Dermis blood vessel endothelial cell (primary cell): ENCODE measurements at places on chromosomes 12 and 14. TPM values are rescaled to one million over a fixed set of nuclear protein-coding genes. Genes with fewer than 3 reads are reported as not detected.

LALBA gene
- total RNA-seq, result not detected in 2 replicates

DNA sequence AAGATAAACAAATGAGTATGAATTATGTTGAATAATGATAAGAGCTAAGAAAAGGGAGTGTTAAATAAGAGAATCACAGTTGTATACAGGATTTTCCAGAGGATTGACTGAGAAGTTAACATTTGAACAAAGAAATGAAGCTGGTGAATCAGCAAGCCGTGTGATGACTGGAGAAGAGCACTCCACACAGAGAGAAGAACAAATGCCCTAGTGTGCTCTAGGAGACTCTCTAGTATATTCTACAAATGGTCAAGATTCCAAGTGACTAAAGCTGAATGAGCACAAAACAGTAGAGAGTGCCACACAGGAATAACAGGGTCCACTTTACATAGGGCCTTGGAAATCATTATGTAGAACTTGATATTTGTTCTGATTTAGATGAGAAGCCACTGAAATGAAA lies 587.1 kb upstream of the ATXN7L3B start:
- no peak for DNase-seq

ETFBKMT gene
- 3.2 and 3.6 TPM in 2 replicates for total RNA-seq

- no peak for DNase-seq
Observed at GRCh38 chr14:99660006-99660566, 15.2 kb downstream of the HHIPL1 start.

GRCh38 chr12:6550294-6551062 lies 5.4 kb downstream of the IFFO1 start:
- DNase-seq, result no peak

CCDC198 gene
- 0.14 and 0.51 TPM in 2 replicates for total RNA-seq

DNA sequence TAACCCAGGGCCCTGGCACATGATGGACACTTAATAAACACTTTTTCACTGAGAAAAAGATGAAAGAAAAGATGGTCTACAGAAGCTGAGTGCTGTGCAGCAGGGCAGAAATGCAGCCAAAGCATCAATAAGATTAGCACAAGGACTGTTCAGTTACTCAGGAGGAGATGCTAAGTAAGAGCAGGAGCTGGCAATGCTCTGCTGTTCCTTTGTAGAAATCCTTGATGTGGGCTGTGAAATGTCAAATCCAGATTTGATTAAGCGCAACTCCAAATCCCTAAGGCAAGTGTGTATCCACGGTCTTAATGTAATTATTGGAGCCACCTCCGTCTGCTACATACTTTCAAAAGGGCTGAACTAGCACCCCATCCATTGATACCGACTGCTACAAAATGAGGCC lies 151.8 kb upstream of the BTG1 start:
- DNase-seq, result no peak

- no peak for DNase-seq
Observed at GRCh38 chr12:103751171-103751570, 89.9 kb downstream of the NT5DC3 start.

DNA sequence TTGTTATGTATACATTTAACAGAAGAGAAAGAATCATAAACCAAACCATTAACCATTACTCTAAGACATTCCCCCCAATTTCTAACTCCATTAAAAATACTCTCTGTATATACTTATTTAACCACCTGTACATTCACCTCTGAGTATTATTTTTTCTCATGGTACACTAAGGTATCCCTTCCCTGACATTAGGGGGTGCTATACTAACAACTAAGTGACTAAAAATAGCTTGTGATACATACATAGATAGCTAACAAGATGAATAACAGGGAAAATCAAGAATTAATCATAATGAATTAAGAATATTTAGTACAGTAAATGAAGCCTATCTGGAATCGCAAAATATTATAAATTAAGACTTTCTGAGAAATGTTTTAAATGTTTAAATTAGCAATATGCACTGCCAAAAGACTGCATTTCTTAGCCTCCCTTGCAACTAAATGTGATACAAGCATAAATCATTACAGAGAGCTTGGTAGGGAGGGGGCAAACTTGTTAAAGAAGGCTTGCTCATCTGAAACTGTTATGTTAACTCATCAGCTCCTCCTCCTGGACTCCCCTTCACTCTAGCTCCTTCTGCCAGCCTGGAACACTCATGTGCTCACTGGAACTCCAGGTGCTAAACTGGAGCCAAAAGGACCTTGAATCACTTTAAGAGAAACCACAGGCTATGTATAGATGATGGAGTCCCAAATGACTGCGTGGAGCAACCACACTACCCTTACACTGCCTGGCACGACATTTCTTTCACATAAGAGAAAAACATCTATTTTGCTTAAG lies 14.9 kb downstream of the C2CD5 start:
- peak; percentile 49 for DNase-seq

- no peak for DNase-seq
Observed at GRCh38 chr12:106341086-106341877, 16.3 kb upstream of the POLR3B start.

GRCh38 chr12:2391740-2392331 lies 339.0 kb downstream of the CACNA1C start:
- DNase-seq, result no peak

- no peak for DNase-seq
Observed at GRCh38 chr12:76836633-76837032, 42.2 kb downstream of the CSRP2 start.

DNA sequence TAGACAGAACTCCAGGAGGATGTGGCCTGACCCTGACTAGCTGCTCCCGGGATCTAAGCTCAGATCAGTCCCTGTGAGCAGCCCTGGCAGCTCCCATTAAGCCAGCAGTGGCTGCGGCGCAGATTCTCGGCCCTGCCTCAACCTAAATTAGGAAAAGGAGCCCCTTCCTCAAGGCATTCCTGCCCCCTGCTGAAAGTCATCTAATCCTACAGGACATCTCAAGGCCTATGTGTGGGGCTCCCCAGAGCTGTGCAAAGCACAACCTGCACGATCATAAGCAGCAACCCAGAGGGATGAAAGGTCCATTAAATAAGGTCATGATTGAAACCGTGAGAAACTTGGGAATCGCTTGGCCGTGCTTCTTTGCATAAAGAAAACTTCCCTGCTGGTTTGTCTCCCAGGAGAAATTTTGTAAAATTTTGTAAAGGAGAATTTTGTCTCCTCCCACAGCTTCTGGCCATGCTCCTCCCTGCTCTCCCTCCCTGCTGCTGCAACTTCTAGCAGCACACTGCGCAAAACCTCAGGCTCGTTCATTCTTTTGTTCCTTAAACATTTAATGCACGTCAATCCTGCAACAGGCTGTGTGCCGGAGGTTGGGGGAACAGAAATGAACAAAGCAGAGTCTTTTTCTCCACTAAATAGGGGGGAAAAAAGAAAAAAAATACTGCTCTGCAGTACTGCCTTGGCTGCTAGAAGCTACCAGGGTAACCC lies 96.6 kb upstream of the SLC35F4 start:
- DNase-seq, result no peak

GRCh38 chr14:79627058-79627457 lies 584.2 kb downstream of the DIO2 start:
- DNase-seq, result no peak

NTS gene
- total RNA-seq, result 6.1 and 18.3 TPM in 2 replicates

HOXC6 gene
- total RNA-seq, result under 0.01 and 0.05 TPM in 2 replicates

TULP3 gene
- 18.4 and 24.0 TPM in 2 replicates for total RNA-seq

RASSF9 gene
- 7.7 and 13.4 TPM in 2 replicates for total RNA-seq

GRCh38 chr12:129193263-129193871 lies 340.1 kb downstream of the GLT1D1 start:
- peak; percentile 4 for DNase-seq

GRCh38 chr14:93974833-93975232 lies 1.5 kb downstream of the ASB2 start:
- DNase-seq, result no peak

DNA sequence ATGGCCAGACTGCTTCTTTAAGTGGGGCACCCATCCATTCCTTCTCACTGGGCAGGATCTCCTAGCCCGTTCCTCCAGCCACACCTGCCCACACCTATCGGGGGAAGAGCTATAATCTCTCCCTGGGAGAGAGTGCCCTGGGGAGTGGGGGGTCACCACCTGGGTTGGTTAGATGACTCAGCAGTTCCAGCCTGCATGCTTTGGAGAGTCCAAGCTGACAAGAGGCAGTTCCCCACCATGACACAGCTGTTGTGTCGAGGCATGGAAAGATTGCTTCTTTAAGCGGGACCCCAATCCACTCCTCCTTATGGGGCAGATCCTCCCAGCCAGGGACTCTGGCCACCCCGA lies 52.6 kb upstream of the PPFIA2 start:
- no peak for DNase-seq

- no peak for DNase-seq
Observed at GRCh38 chr12:103778781-103779180, 62.3 kb downstream of the NT5DC3 start.

PMCH gene
- total RNA-seq, result 0.23 TPM in 1 of 2 replicates, not detected in the other

DNA sequence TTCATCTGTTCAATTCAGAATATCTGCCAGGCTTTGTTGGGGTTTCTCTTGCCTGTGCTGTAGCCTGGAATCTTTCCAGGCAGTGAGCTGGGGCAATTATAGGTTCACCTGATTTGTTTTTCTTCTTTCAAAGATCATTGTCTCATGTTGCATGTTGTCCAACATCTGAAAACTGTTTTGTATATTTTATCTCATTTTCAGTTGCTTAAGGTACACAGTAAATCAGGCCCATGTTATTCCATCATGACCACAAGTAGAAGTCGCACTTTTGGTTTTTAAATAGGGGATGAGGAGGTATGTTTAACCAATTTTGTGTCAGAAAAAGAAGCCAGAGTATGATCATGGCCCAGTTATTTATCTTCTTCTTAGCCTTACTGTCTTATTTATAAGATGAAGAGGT lies 24.9 kb upstream of the FUT8 start:
- no peak for DNase-seq

LRIG3 gene
- 28.9 and 39.8 TPM in 2 replicates for total RNA-seq

DNA sequence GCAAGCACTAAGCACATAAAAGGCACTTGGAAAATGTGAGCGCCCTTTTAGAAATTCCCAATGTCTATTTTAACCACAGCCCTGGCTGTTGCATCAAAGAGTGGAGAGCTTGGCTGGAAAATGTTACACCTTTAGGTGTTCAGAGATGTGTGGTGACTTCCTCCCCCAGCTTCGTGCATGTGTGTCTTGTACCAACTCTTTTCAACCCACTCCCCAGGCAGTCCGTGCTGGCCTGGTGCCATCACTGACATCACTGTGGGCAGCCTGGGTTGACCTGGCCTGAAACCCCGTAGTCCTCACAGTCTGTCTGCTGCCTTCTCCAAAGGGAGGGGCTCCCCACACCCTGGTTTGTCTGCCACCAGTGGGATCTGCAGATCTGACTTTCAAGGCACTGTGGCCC lies 101.8 kb downstream of the SCARB1 start:
- no peak for DNase-seq

TAS2R43 gene
- total RNA-seq, result 1.0 and 2.1 TPM in 2 replicates

DNA sequence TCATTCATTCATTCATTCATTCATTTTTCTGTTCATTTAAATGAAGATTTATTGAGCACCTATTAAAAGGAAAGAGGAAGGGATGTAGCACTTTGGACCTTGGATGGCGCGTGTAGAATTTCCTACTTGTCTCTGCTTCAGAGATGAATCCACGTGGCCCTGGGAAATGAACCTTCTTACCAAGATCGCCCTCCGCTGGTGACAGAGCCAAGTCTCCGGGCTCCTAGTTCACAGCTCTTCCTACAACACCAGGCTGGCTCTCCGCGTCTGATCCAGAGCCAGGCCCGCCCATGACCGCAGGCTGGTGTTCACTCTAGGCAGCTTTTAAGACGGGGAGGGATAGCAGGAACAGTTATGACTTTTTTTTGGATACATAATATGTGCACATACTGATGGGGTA lies 70.9 kb upstream of the PIWIL1 start:
- DNase-seq, result no peak

WDR89 gene
- 19.0 and 20.9 TPM in 2 replicates for total RNA-seq

GRCh38 chr12:58841058-58841798 lies 79.1 kb downstream of the LRIG3 start:
- no peak for DNase-seq

GRCh38 chr14:61581955-61582615 lies 113.2 kb upstream of the HIF1A start:
- DNase-seq, result no peak

DNA sequence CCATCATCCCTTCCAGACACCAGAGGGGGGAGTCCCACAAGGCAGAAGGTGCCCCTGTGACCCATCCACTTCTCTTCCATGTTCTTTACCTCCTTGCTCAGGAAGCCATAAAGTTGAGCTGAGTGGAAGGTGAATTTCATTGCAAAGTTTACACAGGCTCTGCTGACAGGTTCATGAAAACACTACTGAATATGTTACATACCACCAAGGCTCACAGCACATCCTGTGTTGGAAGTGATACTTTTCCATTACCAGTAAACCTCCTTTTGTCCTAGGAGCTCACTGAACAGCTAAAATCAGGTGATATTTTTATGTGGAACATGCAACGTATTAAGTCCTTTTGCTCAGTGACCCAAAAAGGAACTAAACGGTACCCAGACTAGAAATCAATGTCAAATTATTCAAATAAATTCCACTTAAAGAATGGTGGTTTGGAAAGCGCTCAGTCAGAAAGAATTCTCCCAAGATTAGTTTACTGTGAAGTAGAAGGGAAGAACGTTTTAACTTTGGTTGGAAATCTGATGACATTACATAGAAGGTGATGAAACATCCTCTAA lies 196.2 kb upstream of the NUDT4 start:
- peak; percentile 17 for DNase-seq

TMEM30B gene
- total RNA-seq, result 0.33 and 0.34 TPM in 2 replicates

- no peak for DNase-seq
Observed at GRCh38 chr14:75978249-75978731, 3.5 kb downstream of the TGFB3 start.

DNA sequence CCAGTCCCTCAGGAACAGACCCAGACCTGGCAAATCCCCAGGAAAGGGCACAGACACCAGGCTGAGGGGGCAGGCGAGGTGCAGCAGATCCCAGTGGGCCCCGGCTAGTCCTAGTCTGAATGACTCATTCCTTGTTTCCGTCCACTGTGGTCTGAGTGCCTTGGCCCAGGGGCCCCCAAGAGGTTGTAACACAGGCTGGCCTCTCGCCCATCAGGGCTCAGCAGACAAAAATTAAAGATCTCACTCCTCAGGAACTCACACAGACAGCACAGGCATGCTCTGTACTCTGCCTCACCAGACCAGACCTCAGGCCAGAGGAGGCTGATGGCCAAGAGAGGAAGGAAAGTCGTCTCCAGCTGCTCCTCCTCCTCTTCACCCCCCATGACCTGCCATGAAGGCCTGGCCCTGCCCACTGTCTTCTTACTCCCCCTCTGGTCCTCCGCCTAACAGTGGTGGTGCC lies 7.7 kb upstream of the LTBP2 start:
- peak; percentile 92 for DNase-seq

- peak; percentile 58 for DNase-seq
Observed at GRCh38 chr12:54658306-54659264, 10.4 kb upstream of the DCD start.

- DNase-seq, result peak; percentile 24
Observed at GRCh38 chr12:131049549-131050339, 96.0 kb downstream of the ADGRD1 start.

CLEC2A gene
- total RNA-seq, result not detected in 2 replicates
